Sigmoid colon (tissue), 7 donors: ENCODE measurements at places on chromosomes 4 and X. TPM values are rescaled to one million over a fixed set of nuclear protein-coding genes. Genes with fewer than 3 reads are reported as not detected.

P2RY4 gene
- 0.44 TPM for polyA plus RNA-seq

TASL gene
- polyA plus RNA-seq: 1.2 TPM

POLN gene
- polyA plus RNA-seq: 1.1 TPM

RHOXF1 gene
- not detected for polyA plus RNA-seq

RAB33B gene
- polyA plus RNA-seq: 3.6 TPM

CPE gene
- polyA plus RNA-seq: 22.7 TPM

PCDH10 gene
- polyA plus RNA-seq: not detected

HMGB3 gene
- 28.4 TPM for polyA plus RNA-seq
